ENCODE measurements at places on chromosomes 5 and 9. TPM values are rescaled to one million over a fixed set of nuclear protein-coding genes. Genes with fewer than 3 reads are reported as not detected.

Gene TEX48
- total RNA-seq = not detected

Gene NSA2
- 56.3 TPM for total RNA-seq

Gene PROB1
- total RNA-seq = 3.0 TPM

GRCh38 chr9:16652582-16652981, 217.9 kb downstream of the BNC2 start:
- no peak for DNase-seq

- DNase-seq = no peak
Observed at GRCh38 chr9:76333964-76334363, 60.3 kb downstream of the RFK start.

GRCh38 chr9:134327671-134328231, 1.5 kb downstream of the RXRA start:
- no peak for DNase-seq

GRCh38 chr5:95870105-95870672, 47.7 kb upstream of the GLRX start:
- no peak for DNase-seq

GRCh38 chr9:13446286-13446937, 166.9 kb upstream of the MPDZ start:
- no peak for DNase-seq

DNA sequence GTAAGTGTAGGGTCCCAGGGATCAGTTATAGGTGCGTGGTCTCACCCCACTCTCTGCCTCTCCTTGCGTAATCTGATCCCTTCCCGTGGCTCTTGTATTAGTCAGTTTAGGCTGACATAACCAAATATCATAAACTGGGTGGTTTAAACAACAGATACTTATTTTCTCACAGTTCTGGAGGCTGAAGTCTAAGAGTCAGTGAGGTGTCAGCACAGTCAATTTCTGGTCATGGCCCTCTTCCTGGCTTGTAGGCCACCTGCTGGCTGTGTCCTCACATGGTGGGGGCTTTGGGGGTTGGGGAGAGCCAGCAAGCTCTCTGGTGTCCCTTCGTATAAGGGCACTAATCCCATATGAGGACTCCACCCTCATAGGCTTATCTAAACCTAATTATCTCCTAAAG, 32.3 kb downstream of the CARTPT start:
- no peak for DNase-seq

- no peak for DNase-seq
Observed at GRCh38 chr5:134252671-134253070, 26.8 kb upstream of the PPP2CA start.

DNA sequence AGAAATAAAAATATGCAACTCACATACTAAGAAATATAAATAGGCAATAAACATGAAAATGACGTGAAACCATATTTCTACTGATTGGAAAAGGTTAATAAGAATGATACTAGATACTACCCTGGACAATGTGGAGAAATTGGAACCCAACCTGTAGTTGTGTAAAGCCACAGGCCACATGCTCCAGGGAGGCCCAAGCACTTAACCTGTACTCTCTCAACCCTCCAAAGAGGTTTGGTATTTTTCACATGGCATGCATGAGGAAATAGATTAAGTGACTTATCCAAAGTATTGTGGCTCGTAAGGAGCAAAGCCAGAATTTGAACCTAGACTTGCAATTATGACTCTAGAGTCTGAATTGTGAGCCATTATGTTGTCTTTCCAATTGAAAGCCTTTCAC, 13.4 kb downstream of the LIFR start:
- DNase-seq = no peak

DNA sequence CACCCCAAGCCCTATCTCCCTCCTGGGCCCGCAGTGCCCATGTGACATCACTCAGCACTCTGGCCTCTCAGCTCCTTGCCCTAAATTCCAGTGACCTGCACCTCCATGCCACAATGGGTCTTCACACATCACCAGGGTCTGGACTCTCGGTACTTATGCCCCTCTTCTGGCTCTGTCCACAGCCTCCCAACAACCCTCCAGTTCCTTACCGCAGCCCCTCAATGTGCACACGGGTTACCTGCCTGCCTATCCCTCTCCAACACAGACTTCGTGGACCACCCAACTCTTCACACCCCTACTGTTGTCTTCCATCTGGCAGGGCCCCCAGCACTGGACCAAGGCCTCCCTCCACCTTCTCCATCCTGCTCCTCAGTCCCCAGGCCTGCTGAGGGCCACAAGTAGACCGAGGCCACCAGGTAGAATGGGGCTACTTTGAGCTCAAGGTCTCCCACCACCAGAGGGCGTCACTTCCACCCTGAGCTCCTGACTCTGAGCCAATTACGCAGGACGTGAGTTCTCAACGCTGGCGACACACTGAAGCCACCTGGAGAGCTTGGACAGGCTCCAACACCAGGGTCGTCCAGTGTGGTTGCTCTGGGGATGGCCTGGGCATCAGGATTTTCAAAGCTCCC, 172.1 kb downstream of the GABBR2 start:
- no peak for DNase-seq

Gene ZNF169
- 6.0 TPM for total RNA-seq

GRCh38 chr5:119363271-119363670, 7.5 kb downstream of the TNFAIP8 start:
- DNase-seq = no peak
